ENCODE measurements at places on chromosomes 12 and 14.

DNA sequence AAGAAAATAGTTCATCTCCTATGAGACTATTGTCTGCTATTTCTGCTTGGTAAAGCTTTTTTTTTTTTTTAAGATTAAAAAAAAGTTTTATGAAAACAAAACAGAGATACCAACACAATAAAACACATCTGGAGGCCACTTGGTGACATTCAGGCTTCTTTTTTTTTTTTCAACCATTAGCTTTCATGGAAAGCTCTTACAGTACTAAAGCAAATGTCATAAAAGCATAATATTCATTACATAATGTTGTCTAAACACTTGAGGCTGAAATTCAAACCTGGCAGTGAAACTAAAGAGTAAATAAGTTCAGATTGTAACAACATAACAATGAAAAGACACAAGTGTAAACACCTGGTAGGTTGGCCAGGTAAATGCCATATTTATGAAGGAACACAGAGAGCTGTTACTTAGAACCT is 14.7 kb downstream of the PRICKLE1 start:
- DNase-seq, result no peak

DNA sequence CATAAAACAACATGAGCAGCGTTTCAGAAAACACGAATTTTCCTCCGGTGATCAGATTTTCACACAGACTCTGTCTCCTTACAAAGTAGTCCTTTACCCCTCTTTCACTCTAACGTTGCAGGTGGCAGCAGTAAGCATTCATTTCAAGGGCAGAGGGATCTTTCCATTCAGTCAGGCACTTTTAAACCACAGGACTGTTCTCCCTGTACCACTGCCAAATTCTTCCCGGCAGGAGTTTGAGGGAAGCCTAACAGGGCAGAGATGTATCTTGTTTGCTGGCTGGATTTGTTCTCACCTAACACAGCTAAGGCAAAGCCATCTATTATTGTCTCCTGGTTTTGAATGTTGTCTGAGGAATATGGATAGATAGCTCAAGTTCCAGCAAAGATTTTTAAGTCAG is 1187.3 kb upstream of the SEL1L start:
- no peak for DNase-seq

DNA sequence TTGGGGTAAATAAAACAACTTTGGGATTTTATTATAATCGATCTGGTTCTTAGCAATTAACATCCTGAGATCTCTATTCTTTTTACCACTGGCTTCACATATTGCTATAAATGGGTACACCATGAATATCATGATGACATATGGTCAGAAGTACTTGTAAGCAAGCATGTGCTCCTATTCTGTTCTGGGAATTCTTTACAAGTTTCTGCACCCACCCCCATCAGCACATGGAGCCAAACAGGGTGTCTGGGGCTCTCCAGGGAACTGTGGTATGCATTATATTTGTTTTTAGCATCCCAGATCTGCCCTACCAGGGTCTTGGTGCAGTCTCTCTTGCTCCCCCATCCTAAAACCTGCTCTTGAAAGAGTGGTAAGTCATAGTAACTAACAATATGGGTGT is 31.3 kb downstream of the DMAC2L start:
- DNase-seq, result no peak

GRCh38 chr12:60148109-60148508 is 552.3 kb downstream of the SLC16A7 start:
- DNase-seq, result no peak
